ENCODE measurements at places on chromosomes 2 and 18.
A peak's percentile ranks its signal among the peaks of the same experiment; 100 is the strongest.

- no peak for DNase-seq
These were observed 4.4 kb upstream of the ST8SIA5 start for GRCh38 chr18:46761059-46761769.

GRCh38 chr2:41167014-41167413, 715.1 kb upstream of the SLC8A1 start:
- DNase-seq: no peak

GRCh38 chr2:157476953-157477709, 33.2 kb upstream of the CYTIP start:
- DNase-seq: no peak

DNA sequence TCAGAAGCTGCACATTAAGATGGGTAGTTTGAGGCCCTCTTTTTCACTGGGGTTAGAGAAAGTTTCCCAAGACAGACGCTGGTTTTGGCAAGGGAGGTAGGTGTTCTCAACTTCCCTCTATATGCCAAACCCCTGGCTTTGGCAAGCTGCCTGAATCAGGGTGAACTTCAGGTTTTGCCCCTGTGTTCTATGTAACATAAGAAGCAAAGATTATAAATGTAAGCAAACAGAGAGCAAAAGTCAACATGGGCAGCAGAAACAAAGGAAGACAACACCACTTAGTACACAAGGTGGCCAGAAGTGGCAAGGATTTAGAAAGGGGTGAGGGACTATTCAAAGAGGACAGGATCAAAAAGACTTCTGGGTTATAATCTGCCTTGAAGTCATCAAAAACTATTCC, 70.5 kb upstream of the TFCP2L1 start:
- peak; percentile 12 for DNase-seq

DNA sequence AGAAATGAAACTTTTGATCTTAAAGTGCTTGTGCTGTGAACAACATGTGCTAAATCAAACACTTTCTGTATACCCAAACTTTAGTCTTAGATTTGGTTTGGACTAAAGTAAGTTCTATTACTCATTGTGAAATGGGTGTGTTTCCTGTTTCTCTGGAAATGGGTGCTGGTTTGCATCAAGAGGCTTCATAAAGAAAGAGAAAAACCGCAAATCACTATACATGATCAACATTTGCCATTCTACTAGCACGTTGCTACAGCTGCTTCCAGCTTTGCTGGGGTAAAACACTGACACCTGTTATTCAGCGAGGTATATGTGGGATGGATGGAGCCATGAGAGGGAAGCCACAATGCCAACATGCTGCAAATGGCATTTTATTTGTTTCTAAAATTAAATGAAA, 547.0 kb upstream of the ACVR2A start:
- no peak for DNase-seq

DNA sequence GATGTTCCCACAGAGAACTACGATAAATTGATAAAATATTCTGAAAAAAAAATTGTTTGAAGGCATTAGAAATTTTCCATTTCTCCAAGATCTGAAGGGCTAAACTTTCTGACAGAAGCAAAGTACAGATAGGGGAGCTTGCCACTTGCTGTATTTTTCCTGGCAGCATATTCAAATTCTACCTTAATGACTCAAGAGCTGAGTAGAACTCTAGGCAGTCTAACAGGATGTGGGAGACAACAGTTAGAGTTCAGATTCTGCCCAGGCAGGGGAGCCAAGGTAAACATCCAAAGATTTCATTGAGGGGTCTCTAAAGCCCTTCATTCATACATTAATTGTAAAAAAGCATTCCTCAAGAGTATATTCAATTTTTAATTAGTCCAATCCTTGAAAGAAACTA, 46.0 kb upstream of the RIT2 start:
- DNase-seq: no peak

DNA sequence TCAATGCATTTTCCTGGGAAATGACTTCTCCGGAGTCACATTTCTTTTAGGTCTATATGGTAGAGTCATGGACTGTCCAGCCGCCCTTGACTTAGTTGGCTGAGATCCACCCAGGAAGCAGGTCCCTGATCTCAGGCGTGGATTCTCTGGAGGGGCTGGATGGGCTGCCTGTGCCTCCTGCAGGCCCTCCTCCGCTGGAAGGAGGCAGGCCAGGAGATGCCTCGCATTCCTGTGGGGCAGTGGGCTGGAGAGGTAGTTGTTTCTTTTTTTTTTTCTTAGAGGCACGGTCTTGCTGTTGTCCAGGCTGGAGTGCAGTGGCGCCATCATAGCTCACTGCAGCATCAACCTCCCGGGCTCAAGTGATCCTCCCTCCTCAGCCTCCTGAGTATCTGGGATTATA, 129.0 kb upstream of the MYCN start:
- DNase-seq: no peak

GRCh38 chr2:64470766-64471295, 16.9 kb downstream of the LGALSL start:
- DNase-seq: no peak

DNA sequence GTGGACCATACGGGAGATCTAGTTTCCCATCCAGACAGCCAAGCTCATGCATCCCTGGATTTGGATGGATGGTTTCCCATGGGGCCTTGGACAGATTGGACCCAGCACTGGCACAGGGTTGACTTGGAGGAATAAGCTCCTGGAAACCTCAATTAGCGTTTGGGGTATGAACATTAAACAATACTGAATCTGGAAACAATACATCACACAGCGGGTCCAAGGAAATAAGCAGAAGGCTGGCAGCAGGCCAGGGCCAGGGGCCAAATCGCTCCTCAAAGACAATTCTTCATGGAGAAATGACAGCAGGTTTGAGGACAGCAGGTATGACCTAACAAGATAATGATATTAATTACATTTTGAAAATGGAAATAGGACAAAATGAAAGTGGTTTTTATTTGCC, 540.6 kb downstream of the RIT2 start:
- DNase-seq: no peak

- no peak for DNase-seq
These were observed 15.1 kb downstream of the SERTAD2 start for GRCh38 chr2:64638502-64639120.

GRCh38 chr2:95017071-95017501, 8.4 kb upstream of the MAL start:
- no peak for DNase-seq

DNA sequence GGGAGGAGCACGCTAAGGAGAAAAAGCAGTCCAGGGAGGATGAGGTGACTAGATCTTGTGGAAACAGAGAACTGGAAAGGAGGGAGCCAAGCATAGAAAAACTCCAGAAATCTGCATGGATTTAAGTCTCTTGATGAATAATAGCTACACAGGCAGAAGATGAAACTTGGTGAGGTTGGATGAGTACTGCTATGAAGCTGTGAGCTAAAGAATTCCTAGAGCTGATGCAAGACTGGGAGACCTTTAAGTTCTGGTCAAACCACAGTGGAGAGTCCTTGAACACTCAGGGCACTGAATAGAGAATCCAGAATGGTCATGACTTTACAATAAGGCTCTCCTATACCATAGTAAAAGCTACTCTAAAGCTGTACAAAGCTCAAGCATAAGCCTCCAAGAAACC, 18.4 kb upstream of the PIEZO2 start:
- DNase-seq: no peak

- no peak for DNase-seq
These were observed 94.4 kb downstream of the SGPP2 start for GRCh38 chr2:222518570-222519381.

GRCh38 chr18:59593291-59593717, 103.9 kb downstream of the CCBE1 start:
- no peak for DNase-seq

DNA sequence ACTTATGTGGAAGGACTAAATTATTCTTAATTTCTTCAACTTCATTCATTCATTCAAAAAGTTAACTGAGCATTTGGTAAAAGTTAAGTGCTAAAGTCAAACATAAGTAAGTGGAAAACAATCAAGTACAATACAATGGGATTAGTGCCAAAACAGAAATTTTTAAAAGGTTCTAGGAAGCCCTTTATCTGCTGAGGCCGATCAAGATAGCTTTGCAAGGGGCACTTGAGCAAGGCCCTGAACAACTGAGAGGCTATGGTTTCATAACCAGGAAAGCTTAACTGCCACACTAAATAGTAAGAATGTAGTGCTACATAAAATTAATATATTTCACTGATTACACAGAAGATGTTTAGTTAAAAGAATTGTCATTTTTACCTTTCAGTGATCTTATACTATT, 76.5 kb downstream of the NOL10 start:
- DNase-seq: no peak

GRCh38 chr2:108889907-108890306, 99.1 kb downstream of the EDAR start:
- DNase-seq: no peak

DNA sequence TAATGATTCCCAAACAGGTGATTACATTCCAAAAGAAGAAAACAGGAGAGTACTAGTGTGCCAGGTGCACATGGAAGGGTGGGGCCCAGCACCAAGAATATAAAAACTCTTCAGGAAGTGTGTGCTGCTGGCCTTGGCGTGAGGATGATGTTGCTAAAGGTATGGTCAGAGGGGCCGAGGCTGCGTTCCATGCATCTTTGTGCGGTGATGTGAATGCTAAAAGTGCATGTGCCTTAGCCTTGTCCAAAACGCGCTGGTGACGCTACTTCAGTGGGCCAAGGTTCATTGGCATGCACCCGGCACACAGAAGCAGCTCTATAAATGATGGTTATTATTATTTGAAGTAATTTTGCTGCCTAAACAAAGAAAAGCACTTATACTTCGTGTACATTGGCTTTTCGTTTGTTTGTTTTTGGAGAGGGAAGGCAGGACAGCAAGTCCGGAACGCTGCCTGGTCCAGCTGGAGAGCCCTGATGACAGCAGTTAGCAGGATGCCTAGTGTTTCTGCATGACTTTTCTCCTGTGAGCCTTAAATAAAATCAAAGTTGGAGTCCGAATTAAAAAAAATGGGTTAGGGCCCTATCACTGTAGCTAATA, 2.9 kb downstream of the ALKAL2 start:
- DNase-seq: no peak

DNA sequence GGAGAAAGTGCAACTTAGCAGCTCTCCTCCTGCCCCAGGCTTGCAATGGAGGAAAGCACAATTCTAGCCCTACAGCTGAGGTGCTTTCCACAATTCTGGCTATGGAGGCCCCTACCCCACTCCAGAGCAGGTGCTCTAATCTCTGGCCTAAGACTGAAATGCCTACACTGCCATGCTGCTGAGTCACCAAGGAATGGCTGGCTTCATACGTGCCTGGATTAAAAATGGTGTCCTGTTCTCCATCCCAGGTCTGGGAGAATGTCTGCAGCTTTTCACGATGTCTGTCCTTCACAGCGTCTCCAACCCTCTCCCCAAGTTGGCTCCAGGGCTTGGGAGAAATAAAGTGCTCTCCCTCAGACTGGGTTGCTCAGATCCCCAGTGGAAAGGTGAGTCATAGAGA, 48.5 kb downstream of the MBOAT2 start:
- DNase-seq: no peak

DNA sequence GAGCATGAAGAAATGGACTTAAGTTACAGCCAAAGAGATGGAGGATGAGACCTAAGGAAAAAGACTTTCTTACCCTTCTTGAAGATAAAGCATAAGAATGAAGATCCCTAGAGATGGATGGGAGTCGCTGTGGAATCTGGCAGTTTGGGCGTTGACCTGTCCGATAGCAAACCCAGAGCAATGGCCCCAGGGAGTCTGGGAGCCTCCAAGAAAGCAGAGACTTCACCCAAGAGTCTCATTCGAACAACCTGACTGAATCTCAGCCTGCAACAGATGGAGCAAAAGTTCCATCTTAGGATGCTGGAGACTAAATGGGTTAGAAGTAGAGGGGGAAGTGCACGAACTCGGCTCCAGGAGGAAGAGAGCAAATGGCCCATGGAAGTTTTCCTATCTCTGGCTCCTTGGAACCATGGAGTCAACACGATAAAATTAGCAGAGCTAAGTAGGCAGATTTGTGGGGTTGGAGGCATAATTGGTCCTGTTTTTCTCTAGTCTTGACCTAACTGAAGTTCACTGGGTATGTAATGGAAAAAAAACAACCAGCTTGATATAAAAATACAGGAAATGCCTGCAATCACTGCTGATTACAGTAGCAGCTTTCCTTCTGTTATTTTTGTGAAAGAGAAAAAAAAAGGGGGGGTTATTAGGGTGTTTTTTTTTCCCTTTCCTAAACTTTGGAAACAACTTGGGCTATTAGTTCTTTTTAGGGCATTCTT, 178.4 kb upstream of the EPAS1 start:
- no peak for DNase-seq

- DNase-seq: no peak
These were observed 3.5 kb upstream of the ATL2 start for GRCh38 chr2:38380397-38381130.

GRCh38 chr2:231542136-231542535, 11.9 kb upstream of the NMUR1 start:
- DNase-seq: no peak

GRCh38 chr2:236056141-236056540, 112.0 kb downstream of the GBX2 start:
- DNase-seq: no peak
